ENCODE measurements at places on chromosomes 2 and 18.

- no peak for DNase-seq
Observed at GRCh38 chr2:101743288-101743687, 45.8 kb downstream of the MAP4K4 start.

GRCh38 chr18:10074110-10074509 is 160.3 kb downstream of the VAPA start:
- no peak for DNase-seq

GRCh38 chr2:70735071-70735470 is 32.9 kb downstream of the ADD2 start:
- no peak for DNase-seq

- no peak for DNase-seq
Observed at GRCh38 chr2:148896136-148896535, 21.1 kb downstream of the KIF5C start.

GRCh38 chr2:72378753-72379348 is 231.2 kb upstream of the CYP26B1 start:
- no peak for DNase-seq

- no peak for DNase-seq
Observed at GRCh38 chr2:228866781-228867180, 404.3 kb downstream of the PID1 start.

GRCh38 chr18:60235164-60235563 is 137.4 kb downstream of the MC4R start:
- no peak for DNase-seq

DNA sequence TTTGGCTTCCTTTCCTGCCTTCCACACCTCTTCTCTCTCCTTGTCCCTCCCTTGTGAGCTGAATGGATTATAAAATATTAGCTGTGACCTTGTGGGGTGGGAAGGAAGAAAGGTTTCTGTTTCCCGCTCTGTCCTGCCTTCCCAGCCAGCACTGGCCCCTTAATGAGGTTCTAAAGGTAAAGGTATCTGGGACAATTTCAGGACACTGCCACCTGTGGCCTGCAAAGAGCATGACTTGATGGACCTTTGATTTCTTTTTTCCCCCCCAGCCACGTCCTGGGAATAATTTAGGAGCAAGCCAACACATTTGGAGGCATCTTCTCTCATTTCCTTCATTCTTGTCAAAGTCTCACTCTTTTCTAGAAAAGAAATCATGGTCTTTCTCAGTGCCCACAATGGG is 246.7 kb upstream of the EPAS1 start:
- DNase-seq = no peak

DNA sequence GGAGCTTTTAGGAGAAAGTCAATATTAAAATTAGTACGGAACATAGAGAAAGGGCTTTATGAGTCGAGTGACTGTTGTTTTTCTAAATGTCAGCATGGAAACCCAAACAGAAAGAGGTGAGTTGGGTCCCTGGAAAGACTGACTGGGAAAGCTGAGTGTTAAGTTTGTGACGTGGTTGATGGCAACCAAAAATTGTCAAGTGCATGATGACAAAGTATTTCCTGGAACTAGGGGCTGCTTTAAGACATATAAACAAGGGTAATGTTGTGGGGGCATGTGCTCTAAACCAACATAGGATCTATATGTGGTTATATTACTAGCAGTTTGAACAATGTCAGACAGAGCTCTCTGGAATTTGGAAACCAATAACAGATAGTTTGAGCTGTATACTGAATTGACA is 50.9 kb upstream of the GPD2 start:
- DNase-seq = no peak

DNA sequence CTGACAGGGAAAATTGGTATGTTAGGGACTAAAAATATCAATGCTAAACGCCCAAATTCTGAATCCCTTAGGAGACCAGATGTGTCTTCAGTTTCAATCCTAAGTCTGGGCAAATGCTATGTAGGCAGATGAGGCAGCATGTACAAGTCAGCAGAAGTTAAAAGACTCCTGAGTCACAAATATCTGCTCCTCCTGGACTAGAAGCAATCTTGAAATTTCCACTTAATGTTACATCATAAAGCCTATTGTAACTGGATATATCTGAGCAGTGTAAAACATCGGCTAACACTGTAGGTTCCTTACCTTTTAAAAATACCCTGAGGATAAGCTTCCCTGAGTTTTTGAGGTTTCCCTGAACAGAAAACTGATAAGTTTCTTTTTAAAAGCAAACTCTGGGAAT is 1087.6 kb upstream of the PIK3C3 start:
- DNase-seq = no peak

DNA sequence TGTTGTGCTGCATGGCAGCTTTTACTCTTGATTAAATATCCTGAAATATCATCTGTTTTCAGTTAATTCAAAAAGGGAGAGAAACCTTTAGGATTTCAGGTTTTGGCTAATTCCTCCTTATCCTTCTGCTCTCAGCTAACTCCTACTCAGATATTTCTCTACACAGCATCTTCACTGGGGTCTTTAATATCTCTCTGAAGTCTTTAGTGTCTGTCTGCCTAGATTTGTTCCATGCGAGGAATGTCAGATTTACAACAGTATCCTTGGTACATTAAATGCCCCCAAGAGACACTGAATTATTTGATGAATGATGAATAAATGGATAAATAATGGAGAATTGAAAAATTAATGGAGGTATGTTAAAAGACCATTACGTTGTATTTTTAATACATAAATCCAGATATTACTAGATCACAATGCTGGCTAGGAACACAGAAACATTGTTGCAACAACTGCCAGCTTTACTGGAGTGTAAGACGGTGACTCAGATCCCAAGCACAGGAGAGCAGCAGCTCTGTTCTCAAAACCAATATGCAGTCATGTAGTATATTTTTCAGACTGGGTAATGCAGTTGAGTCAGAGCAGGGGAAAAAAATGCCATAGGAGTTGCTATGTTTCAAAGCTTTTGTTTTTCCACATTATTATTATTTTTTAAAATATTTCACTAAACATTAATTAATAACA is 388.0 kb upstream of the SYT4 start:
- no peak for DNase-seq

GRCh38 chr2:20752293-20752692 is 70.6 kb downstream of the LDAH start:
- no peak for DNase-seq

DNA sequence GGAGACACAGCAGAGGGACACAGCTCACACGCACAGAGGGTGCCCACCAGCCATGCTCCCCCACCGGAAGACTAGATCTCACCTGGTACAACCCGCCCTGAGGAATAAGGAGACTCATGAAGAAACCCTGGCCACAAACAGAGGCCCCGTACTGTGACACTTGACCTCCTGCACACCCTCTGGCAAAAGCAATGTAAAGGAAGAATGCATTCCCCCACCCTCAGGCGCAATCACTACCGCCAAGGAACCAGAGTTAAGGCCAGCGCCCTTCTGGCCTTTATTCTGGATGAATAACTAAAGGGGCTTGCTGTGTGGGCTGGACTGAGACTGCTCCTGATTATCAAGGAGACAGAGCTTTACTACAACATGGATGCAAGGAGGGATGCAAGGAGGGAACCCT is 509.2 kb upstream of the SPHKAP start:
- no peak for DNase-seq

- DNase-seq = no peak
Observed at GRCh38 chr2:218319813-218320365, 27.6 kb upstream of the TMBIM1 start.

GRCh38 chr2:54122171-54122935 is 6.9 kb downstream of the ACYP2 start:
- DNase-seq = no peak

- no peak for DNase-seq
Observed at GRCh38 chr18:55455938-55456337, 132.1 kb downstream of the TCF4 start.

DNA sequence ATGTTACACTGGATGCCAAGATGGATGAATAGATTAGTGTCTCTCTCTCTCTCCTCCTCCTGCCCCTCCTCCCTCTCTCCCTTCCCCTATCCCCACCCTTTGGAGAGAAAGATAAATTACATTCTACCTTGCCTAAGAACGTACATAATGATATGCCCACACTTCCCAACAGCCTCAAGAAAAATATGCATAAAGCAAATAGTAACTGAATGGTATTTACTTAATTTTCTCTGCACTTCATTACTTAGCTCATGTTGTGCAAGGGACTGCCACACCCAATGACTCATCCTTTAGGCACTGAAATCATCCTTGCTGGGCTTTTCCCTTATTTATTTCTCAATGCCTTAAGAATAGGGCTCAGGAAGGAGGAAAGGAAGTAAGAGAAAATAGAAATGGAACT is 137.3 kb upstream of the PID1 start:
- DNase-seq = no peak

GRCh38 chr2:69013142-69013839 is at the start of gene ANTXR1:
ANTXR1 (plus strand) TSS chr2:69013179; CDS start chr2:69013500, 321 bp downstream.
- DNase-seq = peak; percentile 7

DNA sequence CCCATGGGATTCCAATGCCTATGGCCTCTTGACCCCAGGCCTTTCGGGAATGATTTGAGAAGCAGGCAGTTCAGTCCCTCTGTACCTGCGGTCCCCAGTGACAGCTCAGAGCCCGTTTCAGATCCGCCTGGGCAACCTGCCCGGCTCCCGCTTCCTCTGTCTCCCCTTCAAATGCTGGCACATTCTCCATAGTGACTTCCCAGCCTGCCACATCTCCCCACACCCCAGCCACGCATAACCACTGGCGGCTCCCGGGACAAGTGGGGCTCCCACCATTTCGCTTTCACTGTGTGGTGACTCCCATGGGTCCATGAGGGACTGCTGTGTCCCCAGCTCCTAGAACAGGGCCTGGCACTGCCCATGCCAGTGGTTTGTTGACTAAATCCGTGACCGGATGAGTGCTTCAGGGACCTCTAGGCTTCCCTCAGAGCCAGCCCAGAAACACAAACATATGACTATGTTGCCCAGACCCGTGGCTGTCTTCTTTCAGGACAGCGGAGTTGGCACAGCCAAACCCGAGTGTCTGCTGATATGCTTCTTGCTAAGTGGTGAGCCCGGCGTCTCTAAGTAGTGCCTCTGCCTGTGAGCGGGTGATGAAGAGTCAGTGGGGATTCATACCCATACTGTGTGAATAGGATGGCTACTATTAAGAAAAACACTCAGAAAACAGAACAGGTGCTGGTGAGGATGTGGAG is 91.2 kb downstream of the GLI2 start:
- DNase-seq = no peak

GRCh38 chr2:232439758-232440135 is 16.2 kb upstream of the ALPI start:
- no peak for DNase-seq

DNA sequence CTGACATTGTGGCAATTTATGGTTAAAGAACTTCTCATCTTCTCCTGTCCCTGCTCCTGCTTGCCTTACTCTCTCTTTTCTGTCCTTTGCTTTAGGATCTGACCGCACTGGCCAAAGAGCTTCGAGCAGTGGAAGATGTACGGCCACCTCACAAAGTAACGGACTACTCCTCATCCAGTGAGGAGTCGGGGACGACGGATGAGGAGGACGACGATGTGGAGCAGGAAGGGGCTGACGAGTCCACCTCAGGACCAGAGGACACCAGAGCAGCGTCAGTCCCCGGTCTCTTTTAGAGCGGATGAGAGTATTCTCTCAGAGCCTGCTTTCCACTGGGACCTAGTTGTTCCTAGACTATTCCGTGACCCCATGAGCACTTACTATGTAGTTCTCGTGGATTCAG is 122.2 kb upstream of the IL1R2 start:
- no peak for DNase-seq

GRCh38 chr18:45805551-45805950 is 19.9 kb upstream of the SIGLEC15 start:
- no peak for DNase-seq

GRCh38 chr2:132400169-132400900 is 16.3 kb upstream of the GPR39 start:
- DNase-seq = no peak

GRCh38 chr18:77168811-77169311 is 36.3 kb upstream of the MBP start:
- no peak for DNase-seq

GRCh38 chr2:200127848-200128247 is 172.5 kb downstream of the MAIP1 start:
- no peak for DNase-seq

DNA sequence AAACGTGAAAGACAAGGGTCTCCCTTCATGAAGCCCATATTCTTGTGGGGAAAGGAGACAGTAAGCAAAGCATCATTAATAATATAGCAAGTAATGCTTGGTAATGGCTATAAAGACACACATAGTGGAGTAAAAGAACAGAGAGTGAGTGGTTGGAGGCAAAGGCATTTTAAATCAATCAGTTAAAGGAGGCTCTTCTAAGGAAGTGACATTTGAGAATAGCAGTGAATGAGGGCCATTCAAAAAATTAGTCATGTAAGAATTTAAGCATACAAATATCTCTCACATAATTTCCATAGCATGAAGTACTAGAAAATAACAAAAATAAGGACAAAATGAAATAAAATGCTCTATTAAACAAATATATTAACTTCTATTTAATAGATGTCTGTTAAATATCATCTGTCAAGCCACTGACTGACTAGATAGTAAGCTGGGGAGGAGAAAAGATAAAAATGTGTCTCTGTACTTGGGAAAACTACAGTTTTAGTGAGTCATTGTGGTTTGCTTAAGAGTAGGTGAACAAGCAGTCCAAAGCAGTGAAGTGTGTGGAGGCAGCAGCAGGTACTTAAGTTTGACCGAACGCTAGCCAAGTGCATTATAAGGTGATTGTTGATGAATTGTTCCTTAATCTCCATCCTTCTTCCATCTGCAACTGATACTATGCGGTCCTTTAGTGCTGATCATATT is 160.1 kb downstream of the PARD3B start:
- DNase-seq = no peak

- DNase-seq = no peak
Observed at GRCh38 chr2:104028061-104028460, 825.9 kb upstream of the POU3F3 start.

DNA sequence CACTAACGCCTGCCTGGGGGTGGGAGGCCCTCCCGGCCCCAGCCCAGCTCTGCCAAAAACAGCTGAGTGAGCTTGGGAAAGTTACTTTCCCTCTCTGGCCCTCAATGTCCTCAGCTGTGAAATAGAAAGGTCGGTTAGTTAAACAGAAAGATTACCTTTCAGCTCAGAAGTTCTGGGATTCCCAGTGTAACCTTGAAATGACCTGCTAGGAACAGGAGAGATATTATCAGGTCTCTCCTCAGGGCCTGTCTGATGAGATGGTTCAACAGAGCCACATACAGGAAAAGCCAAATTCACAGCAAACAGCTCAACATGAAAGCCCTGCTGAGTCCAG is 68.8 kb downstream of the LBH start:
- DNase-seq = no peak

DNA sequence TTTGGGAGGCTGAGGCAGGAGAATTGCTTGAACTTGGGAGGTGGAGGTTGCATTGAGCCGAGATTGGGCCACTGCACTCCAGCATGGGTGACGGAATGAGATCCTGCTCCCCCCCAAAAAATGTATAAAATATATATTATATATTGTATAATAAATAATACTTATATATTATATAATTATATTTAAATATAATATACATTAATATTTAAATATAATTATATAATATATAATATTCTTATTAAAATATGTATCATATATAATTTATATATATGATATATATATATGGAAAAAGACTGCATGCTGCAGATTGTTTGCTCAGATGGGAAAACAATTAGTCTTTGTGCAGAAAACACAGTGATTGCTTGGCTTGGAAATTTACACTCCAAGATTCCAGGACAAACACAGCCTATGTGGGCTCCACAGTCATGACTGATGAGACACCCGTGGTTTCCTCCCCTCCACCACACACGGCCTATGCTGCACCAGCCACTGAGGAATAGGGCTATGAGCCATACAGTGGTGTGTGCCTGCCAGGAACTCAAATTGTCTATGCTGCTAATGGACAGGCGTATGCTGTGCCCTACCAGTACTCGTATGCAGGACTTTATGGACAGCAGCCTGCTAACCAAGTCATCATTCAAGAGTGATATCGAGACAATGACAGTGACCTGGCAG is 30.0 kb downstream of the PMAIP1 start:
- no peak for DNase-seq

Measured in stimulated activated CD8-positive, alpha-beta memory T cell treated with anti-CD3 and anti-CD28 coated beads, Interleukin-2, amount 100 ng/mL, for 1 hour (primary cell).